HEK293T (cell line): ENCODE measurements at places on chromosomes 16 and 17.

DNA sequence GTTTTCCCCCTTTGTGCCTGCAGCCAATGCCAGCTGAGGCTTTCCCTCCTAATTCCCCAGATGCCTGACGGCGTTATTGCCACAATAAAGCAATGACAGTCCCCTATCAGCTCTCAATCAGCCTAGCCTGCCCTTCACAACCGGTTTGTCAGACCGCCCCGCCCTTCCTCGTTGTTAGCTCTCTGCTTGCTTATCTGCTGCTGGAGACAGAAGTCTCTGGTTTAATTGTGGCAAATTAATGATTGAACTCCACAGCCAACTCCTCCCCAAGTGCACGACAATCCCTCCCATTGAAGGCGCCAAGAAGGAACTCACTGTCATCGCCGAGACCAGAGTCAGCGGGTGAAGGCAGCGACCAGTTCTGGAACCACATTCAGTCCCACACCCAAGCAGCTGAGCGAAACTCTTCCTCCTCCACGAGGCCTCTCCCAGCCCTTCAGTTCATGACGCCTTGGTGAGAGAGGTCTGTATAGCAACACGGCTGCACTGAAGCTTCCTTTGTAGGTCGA, 474.4 kb downstream of the SLC39A11 start:
- DNase-seq = no peak

- no peak for DNase-seq
Observed at GRCh38 chr17:6285486-6285885, 149.4 kb downstream of the AIPL1 start.

DNA sequence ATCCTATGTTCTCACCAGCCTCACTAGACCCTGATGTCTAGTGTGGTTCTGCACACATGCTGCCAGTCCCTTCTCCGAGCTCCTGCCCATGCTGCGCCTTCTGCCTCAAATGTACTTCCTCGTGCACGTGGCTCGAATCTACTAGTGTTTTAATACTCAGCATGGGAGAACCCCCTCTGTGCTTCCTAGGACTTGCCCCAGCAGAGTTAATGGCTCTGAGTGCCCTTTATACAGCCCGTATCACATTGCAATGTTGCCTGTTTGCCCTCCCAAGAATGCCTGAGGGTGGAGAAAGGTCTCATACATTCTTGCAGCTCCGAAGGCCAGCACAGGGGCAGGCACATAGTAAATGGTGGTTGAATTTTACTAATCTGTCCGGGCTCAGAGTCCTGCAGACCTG, 190.8 kb upstream of the NLRP1 start:
- no peak for DNase-seq

- DNase-seq = no peak
Observed at GRCh38 chr17:12634789-12635414, 30.8 kb upstream of the MYOCD start.

- DNase-seq = no peak
Observed at GRCh38 chr17:17385491-17385890, 82.3 kb downstream of the NT5M start.

GRCh38 chr16:88920618-88921590, 54.4 kb upstream of the PABPN1L start:
- no peak for DNase-seq

DNA sequence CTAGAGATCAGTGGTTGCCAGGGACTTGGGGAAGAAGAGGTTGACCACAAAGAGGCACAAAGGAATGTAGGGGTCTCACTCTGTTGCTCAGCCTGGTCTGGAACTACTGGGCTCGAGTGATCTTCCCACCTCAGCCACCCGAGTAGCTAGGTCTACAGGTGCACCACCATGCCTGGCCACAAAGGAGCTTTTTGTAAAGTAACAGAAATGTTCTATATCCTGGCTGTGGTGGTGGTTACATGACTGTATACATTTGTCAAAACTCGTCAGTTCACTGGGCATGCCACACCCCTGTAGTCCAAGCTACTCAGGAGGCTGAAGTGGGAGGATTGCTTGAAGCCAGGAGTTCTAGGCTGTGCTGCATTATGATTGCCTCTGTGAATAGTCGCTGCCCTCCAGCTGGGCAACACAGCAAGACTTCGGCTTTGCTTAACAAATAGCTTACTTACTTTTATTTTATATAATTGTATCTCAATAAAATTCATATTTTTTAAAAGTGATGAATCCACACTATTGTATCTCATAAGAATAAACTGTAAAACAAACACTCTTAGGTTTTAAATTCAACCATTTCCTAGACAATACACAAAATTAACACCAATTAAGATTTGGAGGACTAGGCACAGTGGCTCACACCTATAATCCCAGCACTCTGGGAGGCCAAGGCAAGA, 5.0 kb downstream of the SKA2 start:
- DNase-seq = no peak

DNA sequence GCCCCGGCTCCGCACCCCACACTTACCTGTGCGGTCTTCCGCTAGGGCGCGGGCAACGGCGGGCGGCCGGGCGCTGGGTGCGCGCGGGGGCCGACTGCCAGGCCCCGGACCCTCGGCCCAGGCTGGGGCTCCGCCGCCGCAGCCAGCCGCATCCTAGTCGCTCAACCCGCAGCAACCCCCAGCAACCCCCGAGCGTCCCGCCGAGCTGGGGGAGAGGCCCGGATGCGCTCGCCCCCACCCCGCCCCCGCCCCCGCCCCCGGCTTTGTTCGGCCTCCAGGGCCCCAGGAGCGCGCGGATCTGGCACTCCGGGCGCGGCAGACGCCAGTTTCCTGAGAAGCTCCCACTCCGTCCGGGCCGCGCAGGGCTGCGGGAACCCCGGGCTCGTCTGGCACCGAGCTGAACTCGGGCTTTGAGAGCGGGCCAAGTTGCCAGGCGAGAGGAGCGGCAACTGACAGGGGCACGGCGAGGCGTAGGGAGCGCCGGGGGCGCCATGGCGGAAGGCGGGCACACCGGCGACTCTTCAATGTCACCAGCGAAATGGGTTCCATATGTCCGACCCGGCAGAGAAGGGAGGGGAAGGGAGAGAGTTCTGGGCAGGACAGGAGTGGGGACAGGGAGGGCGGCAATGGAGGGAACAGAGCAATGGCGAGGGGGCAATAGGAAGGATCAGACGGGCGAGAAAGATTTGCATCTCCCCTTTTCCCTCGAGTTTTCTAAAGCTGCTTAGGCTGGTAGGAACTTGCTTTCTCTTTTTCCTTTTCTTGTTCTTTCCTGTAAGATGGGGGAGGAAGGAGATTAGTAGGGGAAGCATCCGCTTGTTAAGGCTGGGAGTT, 13.7 kb downstream of the HOXB4 start:
- no peak for DNase-seq

GRCh38 chr17:34566873-34567272, 12.5 kb upstream of the TMEM132E start:
- no peak for DNase-seq

DNA sequence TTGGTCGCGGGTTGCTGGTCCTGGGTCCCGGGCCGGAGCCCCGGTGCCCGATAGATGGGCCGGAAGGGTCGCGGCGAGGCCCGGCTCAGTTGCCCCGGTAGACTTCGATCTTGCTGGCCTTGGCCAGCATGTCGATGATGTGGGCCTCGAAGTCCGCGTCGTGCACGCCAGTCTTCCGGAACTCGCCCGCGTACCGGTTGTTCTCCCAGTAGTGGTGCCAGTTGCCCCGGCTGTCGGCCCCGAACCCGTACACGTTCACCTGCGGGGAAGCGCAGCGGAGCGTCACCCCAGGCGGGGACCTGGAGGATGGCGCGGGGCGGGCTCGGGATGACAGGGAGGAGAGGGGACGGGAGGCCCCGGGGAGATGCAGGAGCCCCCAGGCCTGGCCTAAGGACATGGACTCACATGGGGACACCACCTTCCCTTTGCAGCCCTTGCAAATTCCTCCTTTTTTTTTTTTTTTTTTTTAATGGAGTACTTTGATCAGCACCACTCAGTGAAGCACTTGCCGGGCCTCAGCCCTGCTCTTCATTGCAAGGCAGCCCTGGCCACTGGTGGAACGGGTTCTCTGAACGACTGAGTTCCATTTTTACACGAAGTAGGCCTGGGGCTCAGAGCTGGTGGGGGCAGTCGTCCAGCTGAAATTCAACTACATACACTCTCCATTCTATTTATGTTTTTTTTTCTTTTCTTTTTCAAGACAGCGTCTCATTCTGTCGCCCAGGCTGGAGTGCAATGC, 35.1 kb downstream of the DDX19A start:
- DNase-seq = no peak

- no peak for DNase-seq
Observed at GRCh38 chr17:1169221-1169928, 10.4 kb downstream of the ABR start.

GRCh38 chr16:51248217-51248616, 97.1 kb upstream of the SALL1 start:
- no peak for DNase-seq

DNA sequence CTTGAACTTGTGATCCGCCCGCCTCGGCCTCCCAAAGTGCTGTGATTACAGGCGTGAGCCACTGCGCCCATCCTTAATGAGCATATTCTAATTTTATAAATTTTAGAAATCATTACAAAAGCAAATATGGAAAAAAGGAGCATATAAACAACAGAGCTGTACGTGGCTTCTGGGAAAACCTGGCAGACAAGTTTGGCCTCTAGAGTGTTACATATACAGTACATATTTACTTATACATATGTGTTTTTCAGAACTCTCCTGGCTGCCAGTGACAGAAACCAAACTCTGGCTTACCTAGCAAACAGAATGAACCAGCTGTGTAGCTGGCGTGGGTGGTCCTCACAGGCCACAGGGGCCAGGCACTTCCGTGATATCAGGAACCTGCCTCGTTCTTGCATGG, 10.1 kb downstream of the DRC3 start:
- no peak for DNase-seq

- DNase-seq = no peak
Observed at GRCh38 chr16:27377666-27378485, 24.1 kb upstream of the IL21R start.

- no peak for DNase-seq
Observed at GRCh38 chr17:6786618-6787017, 10.6 kb downstream of the FBXO39 start.

DNA sequence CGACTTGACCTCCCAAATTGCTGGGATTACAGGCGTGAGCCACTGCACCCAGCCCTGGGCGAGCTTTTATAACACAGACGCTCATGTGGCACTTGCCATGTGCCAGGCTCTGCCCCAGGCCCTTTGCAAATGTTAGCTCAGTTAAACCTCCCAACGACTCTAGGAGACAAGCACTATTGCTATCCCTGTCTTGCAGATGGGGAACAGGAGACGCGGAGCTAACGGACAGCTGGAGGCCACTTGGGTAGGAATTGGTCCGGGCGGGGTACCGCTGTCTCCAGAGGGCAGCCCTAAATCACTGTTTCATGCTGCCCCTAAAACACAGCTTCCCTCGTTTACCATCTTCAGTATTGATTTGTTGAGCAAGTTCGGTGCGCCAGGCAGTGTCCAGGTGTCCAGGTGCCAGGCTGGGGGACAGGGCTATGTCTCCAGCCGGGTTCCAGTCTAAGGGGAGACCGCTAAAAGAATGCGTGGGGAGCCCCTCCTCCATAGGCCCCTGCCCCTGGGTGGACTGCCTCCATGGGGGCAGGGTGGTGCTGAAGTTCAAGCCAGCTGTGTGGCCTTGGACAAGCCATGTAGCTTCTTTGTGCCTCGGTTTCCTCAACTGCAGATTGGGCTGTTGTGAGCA, 23.7 kb downstream of the TMEM235 start:
- no peak for DNase-seq

- no peak for DNase-seq
Observed at GRCh38 chr17:33598797-33599196, 305.7 kb upstream of the ASIC2 start.

DNA sequence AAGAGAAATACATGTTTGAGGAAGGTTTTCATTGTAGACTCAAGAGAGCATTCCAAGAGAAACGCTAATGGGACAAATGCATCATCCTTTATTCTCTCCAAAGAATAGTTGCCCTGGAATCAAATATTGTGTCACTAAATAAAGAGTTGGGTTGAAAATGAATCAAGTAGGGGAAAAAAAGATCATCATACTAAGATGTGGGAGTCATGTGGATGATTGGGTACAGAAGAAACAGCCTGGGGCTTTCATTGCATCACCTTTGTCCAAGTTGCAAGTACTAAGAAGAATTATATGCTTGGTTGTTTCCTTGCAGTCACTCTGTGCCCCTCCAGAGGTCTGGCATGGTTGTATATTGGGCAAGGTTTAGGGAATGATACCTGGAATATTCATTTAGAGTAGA, 658.9 kb downstream of the TOX3 start:
- no peak for DNase-seq

- no peak for DNase-seq
Observed at GRCh38 chr17:16878084-16878483, 93.8 kb downstream of the TNFRSF13B start.

DNA sequence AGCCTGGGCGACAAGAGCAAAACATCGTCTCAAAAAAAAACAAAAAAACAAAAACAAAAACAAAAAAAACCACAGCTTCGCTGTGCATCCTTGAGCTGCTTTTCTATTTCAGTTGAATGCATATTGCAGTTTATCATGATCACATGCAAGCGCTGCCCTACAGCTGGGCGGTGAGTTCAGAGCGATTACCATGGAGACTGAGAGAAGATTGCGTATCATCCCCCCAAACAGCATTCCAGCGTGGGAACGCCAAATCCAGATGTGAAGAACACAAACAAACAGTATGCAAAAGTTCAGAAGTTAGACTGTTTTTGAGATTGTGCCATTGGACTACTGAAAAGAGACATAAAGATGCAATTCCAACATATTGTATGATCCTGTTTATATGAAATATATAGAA, 15.1 kb upstream of the SLC52A1 start:
- DNase-seq = no peak

- DNase-seq = no peak
Observed at GRCh38 chr17:80716986-80717719, 172.5 kb downstream of the RPTOR start.

- no peak for DNase-seq
Observed at GRCh38 chr17:5097101-5097834, 14.4 kb downstream of the ZNF232 start.

DNA sequence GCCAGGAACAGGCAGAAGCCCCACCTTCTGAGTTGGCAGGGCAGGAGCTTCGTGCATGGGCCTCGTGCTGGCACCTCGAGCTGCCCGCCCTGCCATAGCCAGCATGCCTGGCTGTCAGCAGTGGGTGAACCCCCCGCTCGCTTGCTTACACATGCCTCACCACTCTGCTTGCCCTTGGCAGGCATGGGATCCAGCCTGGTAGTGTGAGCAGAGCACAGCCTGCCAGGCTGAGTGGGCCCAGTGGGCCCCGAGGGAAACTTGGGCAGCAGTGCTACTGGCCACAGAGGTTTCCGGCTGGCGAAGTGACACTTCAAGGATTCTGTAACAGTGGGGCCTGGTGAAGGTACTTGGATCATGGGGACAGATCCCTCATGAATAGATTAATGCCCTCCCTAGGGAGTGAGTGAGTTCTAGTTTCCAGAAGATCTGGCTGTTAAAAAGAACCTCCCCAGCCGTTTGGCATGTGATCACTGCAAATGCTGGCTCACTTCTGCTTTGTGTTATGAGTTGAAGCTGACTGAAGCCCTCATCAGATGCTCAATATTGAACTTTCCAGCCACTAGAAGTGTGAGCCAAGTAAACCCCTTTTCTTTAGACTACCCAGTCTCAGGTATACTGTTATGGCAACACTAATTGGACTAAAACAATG, 114.7 kb downstream of the BCAS3 start:
- DNase-seq = no peak

GRCh38 chr16:31641279-31641678, 113.6 kb downstream of the AHSP start:
- DNase-seq = no peak
